ENCODE measurements at places on chromosomes 16 and 17. TPM values are rescaled to one million over a fixed set of nuclear protein-coding genes. Genes with fewer than 3 reads are reported as not detected.

GRCh38 chr17:77095461-77095860 lies 45.3 kb upstream of the SEC14L1 start:
- no peak for DNase-seq

GRCh38 chr16:11757671-11758545 lies 15.3 kb upstream of the TXNDC11 start:
- DNase-seq, result no peak

DNA sequence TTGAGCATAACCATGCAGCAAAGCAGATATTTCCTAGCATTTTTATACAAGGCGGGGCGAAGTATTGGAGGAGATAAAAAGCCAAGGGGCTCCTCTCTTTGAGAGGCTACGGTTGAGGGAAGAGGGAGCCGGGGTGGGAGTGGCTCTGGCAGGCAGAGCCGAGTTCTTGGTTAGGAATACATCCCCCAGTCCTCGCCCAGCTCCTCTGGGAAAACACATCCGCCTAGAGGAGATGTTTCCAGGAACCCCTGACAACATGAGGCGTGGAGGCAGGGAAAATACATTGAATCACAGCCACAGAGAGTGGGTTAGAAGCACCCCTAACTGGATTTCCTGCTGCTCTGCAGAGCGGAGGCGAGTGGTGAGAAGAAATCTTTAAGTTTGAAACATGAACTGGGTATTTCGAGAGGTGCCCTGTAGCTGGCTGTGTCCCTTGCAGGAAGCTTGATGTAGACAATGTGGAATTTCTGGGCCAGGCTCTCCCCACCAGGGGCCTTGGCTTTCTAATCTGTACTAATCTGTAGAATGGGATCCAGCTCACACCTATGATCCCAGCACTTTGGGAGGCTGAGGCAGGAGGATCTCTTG lies 27.3 kb downstream of the TTYH2 start:
- DNase-seq, result no peak

GRCh38 chr17:60442271-60443173 lies 20.2 kb downstream of the CHCT1 start:
- DNase-seq, result no peak

GRCh38 chr16:52786091-52786490 lies 239.1 kb upstream of the TOX3 start:
- DNase-seq, result no peak

- DNase-seq, result no peak
These were observed 18.3 kb downstream of the UBFD1 start for GRCh38 chr16:23575834-23576233.

DNA sequence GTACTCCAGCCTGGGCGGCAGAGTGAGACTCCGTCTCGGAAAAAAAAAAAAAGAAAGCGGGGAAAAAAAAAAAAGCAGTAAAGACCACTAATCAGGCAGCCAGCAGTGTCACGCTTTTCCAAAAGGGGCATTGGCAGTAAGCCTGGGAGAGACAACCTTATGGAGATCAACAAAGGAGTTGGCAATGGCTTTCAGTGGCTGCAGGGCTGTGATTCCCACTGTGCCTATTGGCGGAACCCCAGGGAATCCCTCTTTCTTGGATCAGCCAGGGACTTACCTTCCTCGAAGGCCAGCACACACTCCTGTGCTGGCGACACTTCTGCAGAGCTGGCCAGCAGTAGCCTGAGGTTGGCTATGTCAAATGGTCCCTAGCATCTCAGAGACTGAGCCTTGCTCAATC lies 43.2 kb upstream of the ZFHX3 start:
- DNase-seq, result no peak

ERBB2 gene
- total RNA-seq, result 142 TPM

OR4D1 gene
- not detected for total RNA-seq

CMTM2 gene
- 0.51 TPM for total RNA-seq
